A549 (cell line): ENCODE measurements at places on chromosomes 1 and 21. TPM values are rescaled to one million over a fixed set of nuclear protein-coding genes. Genes with fewer than 3 reads are reported as not detected.
A peak's percentile ranks its signal among the peaks of the same experiment; 100 is the strongest.

The KANK4 gene
- polyA plus RNA-seq = 0.54 to 0.81 TPM (median 0.62 TPM) in 3 replicates

GRCh38 chr1:8580566-8580965 is 236.9 kb downstream of the RERE start:
- DNase-seq = no peak

GRCh38 chr1:227490478-227490877 is 72.9 kb upstream of the ZNF678 start:
- no peak for DNase-seq

The REN gene
- polyA plus RNA-seq = not detected in 3 replicates

GRCh38 chr21:36852293-36852692 is 114.2 kb downstream of the HLCS start:
- no peak for DNase-seq

The SCAF4 gene
- 15.3 to 16.8 TPM (median 16.6 TPM) in 3 replicates for polyA plus RNA-seq

GRCh38 chr1:36752891-36753361 is 270.2 kb upstream of the CSF3R start:
- DNase-seq = no peak

DNA sequence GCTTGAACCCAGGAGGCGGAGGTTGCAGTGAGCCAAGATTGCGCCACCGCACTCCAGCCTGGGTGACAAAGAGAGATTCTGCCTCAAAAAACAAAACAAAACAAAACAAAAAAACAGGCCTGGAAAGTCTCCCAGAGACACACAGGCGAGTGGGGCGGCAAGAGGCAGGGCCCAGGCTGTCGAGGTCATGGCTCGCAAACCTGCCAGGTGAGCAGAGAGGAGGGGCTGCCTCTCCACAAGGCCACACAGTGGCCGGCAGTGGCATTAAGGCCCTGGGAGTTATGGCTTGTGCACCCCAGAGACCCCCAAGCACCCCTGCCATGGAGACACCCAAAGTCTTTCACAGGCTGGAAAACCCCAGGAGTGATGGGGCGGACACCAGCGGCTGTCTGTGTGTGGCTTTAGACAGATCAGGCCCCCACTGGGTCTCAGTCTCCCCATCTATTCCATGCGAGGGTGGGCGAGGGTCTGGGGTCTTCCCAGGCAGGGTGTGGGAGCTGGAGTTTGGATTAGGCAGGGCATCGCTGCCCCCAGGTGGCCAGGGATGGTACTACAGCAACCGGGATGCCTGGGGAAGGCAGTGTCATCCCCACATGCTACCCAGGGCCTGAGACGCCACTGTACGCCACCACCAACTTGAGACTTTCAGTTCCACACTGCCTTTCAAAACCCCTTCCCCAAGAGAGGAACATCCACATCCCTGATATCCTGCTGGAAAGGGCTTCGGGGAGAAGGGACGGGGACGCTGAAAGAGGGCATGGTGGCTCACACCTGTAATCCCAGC is 7.3 kb upstream of the CTRC start:
- peak; percentile 60 for DNase-seq

DNA sequence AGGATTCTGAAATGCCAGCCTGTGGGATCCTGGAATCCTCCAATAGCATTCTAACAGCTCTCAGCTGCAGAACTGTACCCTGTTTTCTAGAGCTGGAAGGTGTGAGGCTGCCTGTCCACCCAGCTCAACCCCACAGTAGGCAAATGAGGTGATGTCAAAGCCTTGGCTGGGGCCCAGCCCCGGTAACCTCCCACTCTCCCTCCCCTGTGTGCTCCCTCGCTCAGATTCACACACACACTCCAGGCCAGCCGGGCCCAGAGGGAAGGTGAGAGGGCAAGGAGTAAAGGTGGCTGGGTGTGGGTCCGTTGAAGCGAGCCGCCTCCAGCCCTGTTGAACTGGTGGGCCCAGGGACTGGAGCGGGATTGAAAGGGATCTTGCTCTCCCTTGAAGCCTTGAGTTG is at the start of gene BSND:
Gene BSND, plus strand, starts transcription at position 257 of the 400 bp plus-strand sequence. CDS start 254 bp downstream, outside the sequence.
- DNase-seq = no peak

GRCh38 chr1:29398431-29398830 is 162.1 kb downstream of the PTPRU start:
- DNase-seq = no peak

- no peak for DNase-seq
Observed at GRCh38 chr1:57572016-57572415, 148.2 kb upstream of the DAB1 start.
